ENCODE measurements at places on chromosomes 5 and 9.

DNA sequence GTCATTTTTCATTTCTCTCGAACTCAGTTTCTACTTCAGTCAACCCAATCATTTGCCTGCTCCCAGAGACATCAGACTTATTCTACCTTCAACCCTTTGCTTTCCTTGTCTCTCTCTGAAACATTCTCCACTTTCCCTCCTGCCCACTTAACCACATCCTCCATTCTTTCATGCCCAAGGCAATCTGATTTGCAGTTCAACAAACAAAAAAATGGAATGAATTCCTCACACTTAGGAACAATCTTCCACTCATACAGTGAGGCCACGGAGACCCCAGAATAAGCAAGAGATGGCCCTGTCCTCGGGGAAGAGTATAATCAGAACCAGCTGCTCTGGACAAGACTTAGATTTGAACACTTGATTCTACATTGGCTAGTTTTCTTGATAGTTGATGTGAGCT is 180.5 kb downstream of the RFK start:
- no peak for DNase-seq

DNA sequence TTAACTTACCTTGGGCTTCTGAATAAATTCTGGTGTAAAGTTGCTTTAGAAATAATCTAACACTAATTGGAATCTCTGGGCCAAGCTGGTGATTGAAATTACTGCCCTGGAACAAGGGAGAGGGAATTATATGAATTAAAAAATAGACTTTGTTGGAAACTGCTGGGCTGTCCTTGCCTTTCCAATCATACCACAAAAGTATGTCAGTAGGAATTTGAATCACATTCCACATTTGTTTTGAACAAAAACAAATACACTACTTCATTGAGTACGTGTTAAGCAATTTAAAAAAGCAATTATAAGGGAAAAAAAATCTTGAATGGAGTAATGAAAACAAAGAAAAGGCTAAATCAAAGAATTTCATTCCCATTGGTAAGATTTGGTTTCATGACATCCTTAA is 102.5 kb upstream of the SREK1 start:
- DNase-seq: peak; percentile 1

DNA sequence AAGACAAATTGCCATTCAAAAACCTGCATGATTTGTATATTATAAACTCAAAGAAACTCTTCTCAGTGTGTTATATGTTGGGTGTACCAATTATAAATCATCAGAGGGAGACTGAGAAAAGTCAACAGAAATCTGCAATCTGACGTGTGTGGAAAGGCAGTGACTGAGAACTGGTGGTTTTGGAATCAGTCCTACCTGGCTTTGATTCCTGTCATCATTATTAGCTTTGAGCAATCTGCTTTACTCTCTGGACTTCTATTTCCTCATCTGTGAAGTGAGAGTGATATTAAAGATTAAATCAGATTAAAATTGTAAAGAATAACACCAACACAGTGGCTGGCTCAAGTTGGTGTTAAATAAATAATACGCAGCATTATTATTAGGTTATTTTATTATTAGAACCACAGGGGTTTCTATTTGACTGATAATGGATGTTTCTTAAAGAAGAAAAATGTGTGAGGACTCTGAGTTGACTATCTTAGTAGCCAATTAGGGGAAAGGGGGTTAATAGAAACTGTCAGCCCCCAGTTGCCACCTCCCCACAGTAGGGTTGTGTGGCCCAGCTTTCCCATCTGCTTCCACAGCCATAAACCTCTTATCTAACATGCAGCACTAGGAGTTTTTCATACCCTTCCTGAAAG is 59.6 kb downstream of the SNCAIP start:
- DNase-seq: no peak

GRCh38 chr5:139670369-139671095 is 22.4 kb downstream of the CXXC5 start:
- no peak for DNase-seq

- DNase-seq: no peak
These were observed 30.8 kb upstream of the SARDH start for GRCh38 chr9:133768859-133769510.

GRCh38 chr5:154483654-154484392 is 5.8 kb upstream of the HAND1 start:
- no peak for DNase-seq

- no peak for DNase-seq
These were observed 100.4 kb downstream of the EBF1 start for GRCh38 chr5:158999339-158999738.

Data from hepatic stellate cell (primary cell).